Sciatic nerve (tissue), 2 donors: ENCODE measurements at places on chromosomes 7 and 10. TPM values are rescaled to one million over a fixed set of nuclear protein-coding genes. Genes with fewer than 3 reads are reported as not detected.

DNA sequence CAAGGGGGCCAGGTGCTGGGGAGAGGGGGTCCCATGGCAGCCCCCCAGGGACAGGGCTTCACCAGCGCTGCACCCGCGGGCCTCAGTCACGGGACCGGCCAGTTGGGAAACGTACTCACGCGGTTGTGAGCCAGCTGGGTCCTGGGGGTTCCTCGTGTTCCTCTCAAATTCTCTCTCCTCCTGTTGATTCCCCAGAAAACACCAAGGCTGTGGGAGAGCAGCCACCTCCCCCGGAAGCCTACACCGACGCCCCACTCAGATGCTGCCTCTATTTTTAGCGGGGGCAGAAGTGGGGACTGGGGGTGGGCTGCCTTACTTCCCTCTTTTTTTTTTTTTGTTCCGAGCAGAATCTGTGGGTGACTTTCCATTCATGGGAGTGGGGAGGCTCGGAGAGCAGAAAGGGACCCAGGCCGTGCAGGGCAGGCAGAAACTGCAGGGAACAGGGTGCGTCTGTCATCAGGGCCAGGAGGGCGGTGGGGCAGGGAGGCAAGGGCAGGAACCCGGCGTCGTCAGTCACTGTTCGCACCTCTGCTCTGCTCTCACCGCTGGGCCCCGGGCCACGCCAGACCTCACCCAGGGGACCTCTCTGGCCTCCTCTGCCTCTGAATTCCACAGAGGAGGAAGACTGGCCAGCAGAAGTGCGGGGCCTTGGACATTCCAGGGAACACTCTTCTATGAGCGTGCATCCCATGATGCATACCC, 63.1 kb downstream of the CARD11 start:
- DNase-seq = no peak

DNA sequence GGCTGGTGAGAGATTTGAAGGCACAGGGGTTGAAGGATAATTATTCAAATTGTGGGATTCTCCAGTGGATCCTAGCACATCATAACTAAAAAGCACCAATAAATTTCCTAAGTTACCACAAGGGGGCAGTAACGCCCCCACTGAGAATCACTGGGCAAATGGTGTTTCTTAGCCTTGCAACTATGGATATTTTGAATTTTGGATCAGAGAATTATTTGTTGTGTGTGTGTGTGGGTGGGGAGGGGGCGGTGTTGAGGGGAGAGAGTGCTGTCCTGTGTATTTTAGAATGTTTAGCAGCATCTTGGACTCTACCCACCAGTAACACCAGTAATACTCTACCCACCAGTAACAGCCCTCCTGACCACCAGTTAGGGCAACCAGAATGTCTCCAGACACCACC, 63.3 kb upstream of the PRKG1 start:
- no peak for DNase-seq

- DNase-seq = no peak
These were observed 2.8 kb downstream of the TRIM56 start for GRCh38 chr7:101088069-101088425.

DNA sequence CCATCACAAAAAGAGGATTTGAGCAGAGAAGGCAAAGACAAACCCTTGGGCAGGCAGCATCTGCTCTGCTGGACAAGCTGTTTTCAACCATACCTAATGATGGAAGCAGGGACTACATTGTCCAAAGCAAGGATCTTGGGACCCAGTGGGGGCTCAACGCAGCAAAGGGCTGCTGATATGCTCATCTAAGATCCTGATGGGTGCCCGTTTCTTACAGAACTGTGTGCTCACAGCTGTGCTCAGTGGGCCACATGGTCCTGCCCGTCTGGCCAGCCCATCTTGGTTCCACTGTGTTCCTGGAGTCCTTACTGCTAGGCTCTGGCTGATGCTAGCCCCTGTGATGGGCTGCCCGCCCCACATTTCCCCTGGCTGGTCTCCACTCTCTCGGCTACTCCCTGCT, 36.1 kb downstream of the GPRIN2 start:
- peak; percentile 48 for DNase-seq

GRCh38 chr7:106060394-106060920, 51.7 kb downstream of the SYPL1 start:
- DNase-seq = no peak

DNA sequence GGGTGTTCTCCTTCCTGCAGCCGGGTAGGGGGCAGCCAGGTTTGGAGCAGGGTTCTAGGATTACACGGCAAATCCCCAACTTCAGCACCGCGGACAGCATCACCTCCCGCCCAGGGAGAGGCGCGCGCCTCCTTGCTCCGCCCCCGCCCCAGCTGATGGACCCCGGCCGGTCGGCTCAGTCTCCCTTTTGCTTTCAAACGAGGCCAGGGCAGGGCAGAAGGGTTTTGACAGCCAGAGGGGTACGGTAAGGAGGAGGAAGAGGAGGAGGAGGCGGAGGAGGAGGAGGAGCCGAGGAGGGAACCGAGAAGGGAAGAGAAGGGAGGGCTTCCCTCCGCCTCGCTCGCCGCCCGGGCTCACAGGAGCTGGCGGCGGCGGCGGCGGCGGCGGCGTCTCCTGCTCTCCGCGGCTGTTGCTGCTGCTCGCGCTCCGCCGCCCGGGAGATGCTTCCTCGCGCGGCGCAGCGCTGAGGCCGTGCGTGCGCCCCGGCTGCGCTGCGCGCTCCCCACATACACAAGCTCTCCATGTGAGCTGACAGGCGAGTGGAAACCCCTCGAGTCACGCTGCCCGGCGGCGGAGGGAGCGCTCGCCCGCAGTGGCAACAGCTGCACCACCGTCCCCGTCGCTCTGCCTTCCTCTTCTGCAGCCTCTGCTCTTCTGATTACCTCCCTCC, 615 bp upstream of the CNTNAP2 start:
- peak; percentile 73 for DNase-seq

- DNase-seq = no peak
These were observed 377.9 kb downstream of the DNAJB9 start for GRCh38 chr7:108947526-108947925.

- DNase-seq = no peak
These were observed 150.4 kb upstream of the FEZF1 start for GRCh38 chr7:122454776-122455507.

DNA sequence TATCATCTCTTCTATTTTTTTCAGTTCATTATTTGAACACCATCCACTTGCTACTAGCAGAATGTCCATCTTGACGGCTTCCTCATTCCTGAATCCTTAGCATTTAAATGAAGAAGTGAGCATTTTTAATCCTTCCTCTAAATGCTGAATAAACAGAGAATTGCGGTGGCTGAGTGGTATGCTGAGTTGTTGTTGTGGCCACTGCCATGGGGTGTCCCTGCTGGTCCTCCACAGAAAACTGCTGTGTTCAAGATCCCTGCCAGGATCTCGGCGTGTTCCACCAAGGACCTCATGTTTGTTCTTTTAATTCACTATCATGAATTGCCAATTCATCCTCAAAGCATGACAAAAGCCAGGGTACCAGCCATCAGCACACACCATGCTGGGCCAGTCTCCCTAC, 48.9 kb upstream of the HABP2 start:
- DNase-seq = no peak

- no peak for DNase-seq
These were observed 527.0 kb upstream of the NRG3 start for GRCh38 chr10:81348003-81348402.

DNA sequence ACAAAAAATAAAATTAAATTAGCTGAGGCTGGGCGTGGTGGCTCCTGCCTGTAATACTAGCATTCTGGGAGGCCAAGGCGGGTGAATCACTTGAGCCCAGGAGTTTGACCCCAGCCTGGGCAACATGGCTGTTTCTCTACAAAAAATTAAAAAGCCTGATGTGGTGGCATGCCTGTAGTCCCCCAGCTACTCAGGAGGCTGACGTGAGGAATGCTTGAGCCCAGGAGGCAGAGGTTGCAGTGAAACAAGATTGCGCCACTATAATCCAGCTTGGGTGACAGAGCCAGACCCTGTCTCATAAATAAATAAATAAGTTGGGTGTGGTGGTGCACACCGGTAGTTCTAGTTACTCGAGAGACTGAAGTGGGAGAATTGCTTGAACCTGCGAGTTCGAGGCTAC, 65.1 kb downstream of the GNA12 start:
- DNase-seq = no peak

DNA sequence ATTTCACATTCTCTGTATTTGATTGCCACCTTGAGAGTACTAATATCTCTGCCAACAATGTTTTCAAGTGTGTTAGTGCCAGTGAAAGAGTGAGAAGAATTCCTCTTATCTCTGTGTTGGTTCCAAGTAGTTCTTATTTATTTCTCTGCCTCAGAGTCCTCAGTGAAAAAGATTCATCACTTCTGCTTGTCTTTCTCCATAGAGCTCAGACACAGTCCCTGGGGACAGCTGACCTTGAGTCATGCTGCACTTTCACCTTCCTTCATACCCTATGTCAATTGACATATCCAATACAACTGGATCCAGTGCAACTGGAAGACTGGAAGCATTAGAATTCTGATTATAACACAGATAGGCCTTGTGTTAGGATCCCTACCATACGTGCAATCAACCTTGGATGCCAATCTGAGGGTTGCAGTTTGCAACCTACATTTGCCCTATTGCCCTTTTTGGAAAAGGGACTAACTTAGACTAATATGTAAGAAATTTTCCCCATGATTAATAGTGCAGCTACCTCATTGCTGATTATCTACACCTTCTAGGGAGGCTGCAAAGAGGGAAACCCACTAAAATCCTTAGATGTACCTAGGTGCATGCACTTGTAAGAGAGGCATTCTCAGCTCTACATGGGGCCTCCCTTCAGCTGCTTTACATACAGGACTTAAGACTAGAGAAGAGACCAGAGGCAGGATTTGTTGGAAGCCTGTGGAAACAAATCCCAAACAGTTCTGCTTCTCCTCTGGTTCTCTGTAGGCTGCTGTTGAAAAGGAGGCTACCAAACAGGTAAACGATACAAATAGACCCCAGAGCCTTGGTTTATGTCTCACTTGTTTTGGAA, 8.4 kb downstream of the IFIT2 start:
- DNase-seq = no peak

DNA sequence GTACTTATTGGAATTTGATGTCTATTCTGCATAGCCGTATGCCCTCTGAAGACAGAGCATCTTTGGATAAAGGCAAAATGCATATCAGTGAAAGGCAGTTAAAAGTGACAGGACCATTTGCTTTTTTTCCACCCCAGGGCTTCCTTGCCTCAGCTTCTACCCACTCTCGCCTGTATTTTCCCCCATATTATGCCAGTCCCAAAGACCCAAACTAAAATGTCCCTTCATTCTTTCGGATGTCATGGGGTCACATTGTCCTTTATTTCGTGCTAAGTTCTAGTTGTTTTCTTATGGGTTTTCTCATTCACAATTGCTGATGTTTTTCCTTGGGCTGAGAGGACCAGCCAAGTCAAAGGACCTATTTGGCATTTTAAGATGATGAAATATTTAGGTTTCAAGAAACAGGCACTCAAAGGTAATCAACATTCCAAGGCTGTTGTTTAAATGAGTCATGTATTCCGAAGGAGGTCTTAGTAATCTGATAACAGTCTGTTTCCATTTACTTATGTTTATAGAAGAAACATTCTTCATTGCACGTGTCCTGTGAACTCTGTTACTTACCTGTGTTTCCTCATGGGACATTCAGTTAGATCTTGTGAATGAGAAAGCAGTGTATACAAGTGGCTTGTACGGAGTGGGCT, 74.1 kb downstream of the DNAH11 start:
- no peak for DNase-seq

BTBD16 gene
- total RNA-seq = 0.89 TPM

AGR2 gene
- 0.40 TPM for total RNA-seq

AKR1C8 gene
- 0.94 TPM for total RNA-seq

AIFM2 gene
- 14.1 TPM for total RNA-seq

TMEM236 gene
- 0.49 TPM for total RNA-seq

RHOBTB1 gene
- total RNA-seq = 13.7 TPM

PRR15 gene
- total RNA-seq = not detected

CXCL12 gene
- total RNA-seq = 394 TPM

RET gene
- total RNA-seq = 0.80 TPM

GALNT17 gene
- 65.4 TPM for total RNA-seq

LIPN gene
- 0.31 TPM for total RNA-seq

DDX50 gene
- 41.3 TPM for total RNA-seq

TAS2R41 gene
- not detected for total RNA-seq
